HCT116 (cell line): ENCODE measurements at places on chromosomes 12 and 14. TPM values are rescaled to one million over a fixed set of nuclear protein-coding genes. Genes with fewer than 3 reads are reported as not detected.

DNA sequence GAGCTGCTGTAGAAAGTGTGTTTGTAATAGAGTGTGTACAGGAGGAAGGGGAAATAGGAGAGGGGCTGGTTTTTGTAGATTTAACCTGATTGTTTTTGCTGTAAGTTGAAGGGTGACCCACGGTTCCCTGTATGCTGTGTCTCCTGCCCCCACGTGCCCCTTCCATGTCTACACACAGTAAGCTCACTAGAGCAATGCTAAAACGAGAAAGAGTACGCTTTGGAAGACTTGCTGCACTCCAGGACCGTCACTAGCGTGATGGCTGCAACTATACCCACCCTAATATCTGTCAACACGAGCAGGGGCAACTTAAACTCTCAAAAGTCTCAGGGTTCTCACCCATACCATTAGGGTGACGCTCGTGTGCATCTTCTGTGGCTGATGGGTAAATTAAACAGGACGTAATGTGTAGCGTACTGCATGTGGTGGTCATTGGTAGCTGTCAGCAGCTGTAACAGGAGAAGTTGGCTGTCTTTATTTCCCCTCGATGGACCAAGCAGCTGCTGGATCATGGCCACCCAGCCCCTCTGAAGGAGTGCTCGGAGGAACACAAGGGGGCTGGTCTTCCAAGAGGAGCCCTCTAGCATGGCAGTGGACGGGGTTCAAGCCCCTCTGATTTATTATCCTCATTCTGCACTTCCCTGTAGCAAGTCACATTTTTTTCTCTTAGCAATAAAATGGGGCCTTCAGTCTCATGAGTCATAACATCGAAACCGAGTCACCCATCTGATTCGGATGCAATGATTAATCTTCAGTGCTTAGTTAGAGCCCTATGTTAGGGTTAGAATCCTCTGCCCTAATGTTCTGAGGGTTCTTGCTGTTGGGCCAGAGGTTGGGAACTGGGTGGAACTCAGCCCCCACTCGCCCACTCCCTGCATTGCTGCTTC, 14.0 kb downstream of the CCND2 start:
- no peak for DNase-seq

GRCh38 chr12:54486173-54486867, 11.2 kb upstream of the NCKAP1L start:
- DNase-seq, result no peak

- no peak for DNase-seq
These were observed 24.0 kb downstream of the PRDM4 start for GRCh38 chr12:107736914-107737313.

TM7SF3 gene
- total RNA-seq, result 46.5 TPM

DNA sequence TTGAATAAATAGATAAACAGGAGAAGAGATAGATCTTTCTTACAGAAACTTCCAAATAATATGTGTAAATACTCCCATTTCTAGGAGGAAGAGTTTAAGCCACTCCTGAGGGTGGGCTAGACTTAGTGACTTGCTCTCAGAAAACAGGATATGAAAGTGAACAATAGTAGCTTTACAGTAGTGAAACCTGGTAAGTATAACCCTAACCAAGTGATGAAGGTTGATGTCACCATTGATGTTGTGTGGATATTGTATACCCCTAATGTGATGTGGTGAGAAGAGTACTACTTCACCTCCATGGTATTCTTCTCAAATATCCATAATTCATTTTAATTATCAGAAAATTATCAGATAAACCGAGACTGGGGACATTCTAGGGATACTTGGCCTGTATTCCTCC, 20.9 kb downstream of the AKAP6 start:
- no peak for DNase-seq

GRCh38 chr12:26101350-26101734, 23.5 kb downstream of the BHLHE41 start:
- no peak for DNase-seq

PTGER2 gene
- total RNA-seq, result 0.57 TPM

DNA sequence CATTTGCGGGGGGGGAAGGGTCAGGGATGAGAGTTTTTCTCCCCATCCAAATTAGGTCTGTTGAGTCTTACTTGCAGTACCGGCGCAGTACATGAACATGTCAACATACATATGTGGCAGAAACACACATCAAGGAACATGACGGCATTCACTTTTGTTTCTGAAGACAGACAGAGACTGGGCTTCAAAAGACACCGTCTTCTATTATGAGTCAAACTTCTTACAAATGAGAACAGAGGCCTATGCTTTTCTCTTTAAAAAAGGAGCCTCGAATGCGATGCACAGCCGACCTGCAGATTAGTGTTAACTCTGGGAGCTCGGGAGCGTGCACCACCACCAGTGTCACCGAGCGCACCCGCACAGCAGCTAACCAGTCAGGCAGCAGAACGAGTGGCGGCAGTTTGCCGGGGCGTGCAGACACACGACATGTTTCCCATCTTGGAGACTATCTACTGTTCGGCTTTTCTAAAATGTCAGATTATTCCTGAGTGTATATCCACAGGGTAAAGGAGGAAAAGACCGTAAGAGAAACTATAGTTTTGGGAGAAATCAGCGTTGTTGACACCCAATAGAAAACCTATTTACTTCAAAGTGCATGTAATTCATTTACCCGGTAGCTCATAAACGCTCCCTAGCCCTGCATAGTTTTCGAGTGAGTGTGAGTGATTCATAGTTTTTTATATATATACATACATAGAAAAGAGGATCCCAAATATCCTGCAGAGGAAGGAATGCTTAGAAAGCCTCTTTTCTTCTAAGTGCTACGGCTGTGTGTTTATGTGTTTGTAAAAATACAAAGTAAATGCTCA, 33.0 kb downstream of the UBR7 start:
- DNase-seq, result peak; percentile 57

TMTC2 gene
- 11.5 TPM for total RNA-seq

DNA sequence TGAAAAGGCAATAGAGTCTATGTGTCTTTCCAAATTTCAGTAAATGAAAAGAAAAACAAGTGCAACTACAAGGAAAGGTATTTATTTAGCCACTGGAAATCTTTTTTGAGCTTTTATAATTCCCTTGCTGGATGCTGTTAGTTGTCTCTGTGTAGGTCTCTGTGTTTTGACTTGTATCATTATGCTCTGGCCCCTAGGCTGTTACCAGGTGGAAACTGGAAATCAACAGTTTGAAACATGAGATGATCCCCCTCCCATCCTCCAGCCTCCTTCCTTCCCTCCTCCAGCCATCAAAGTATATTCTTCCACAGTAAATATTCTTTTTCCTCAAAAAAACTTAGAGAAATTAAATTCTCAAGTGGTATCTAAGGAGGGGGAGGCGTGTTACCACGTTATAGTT, 934 bp upstream of the DCN start:
- no peak for DNase-seq

DNA sequence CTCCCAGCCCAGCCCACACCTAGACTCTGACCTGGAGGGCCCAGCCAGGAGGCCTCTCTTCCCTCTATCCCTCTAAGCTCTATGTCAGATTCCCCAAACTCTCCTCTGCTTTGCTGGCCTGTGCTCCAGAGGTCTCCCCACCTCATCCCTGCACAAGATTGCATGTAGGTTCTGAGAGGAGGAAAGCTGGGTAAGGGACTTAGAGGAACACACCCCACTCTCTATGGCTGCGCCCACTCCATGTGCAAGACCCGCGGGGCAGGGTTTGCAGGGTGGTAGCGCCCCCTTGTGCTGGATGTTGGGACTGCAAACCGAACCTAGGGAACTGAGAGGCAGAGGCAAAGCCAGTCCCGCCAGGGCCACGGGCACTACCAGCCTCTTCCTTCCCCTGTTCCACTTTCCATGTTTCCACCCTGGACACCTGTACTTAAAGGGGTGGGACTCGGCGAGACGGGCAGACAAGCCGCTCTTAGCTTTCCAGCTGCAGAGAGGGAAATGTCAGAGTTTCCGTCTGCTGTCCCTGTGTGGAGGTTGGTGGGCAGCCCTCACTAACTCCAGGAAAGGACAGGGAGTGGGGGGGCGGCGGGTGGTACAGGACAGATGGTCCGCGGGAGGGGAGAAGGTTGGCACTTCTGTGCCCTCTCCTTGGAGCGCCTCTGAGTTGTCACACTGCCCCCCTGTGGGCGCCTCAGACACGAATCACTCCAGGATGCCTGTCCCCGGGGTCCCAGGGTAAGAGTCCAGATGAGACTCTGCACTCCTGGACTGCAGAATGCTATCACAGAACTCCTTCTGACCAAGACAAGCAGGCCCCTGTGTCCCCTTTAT, 16.8 kb downstream of the MMP14 start:
- peak; percentile 63 for DNase-seq

- DNase-seq, result no peak
These were observed 15.3 kb downstream of the WDR20 start for GRCh38 chr14:102154821-102155549.

ACOT2 gene
- total RNA-seq, result 0.44 TPM

- no peak for DNase-seq
These were observed 745 bp upstream of the PPP1R36 start for GRCh38 chr14:64549016-64549415.
